Esophagus mucosa (tissue), 1 donor: ENCODE measurements at places on chromosomes 12 and 14.

DNA sequence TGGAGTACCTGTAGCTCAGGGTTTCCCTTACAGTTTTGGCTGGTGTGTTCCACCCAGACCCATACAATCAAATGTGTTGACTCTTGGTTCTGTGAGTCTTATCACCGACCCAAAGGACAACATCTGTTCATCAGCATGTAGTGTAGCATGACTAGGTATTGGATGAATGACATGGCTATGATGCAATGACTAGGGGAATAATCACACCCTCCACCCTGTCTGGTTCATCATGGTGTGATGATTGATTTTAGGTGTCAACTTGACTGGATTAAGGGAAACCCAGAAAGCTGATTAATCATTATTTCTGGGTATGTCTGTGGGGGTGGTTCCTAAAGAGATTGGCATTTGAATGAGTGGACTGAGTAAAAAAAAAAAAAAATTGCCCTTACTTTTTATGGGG is 311.3 kb downstream of the DPF3 start:
- peak; percentile 83 for ATAC-seq

DNA sequence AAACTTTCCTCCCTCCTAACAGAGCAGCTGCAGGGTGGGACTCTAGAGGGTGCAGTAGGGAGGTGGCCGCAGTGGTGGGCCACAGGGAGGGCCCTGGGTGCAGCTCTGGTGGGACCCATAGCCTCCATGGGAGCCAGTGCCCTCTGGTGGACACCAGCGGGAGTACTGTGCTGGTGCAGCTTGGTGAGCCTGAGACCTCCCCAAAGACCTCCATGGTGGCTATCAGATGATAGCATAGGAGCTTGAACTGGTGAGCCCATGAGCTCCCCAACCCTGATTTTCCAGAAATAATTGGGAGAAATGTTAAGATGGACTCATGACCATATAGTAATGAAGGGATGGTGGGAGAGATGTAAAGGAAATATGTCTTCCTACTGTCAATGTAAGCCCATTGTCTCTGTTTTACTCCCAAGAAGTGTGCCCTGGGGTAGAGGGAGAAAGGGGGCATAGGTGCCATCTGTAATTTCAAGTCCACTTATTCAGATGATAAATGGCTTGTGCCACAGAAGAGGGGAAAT is 98.7 kb downstream of the GAS2L3 start:
- no peak for ATAC-seq

- no peak for ATAC-seq
Measured at GRCh38 chr14:97442363-97442762, 645.2 kb downstream of the VRK1 start.

GRCh38 chr12:52267266-52267665 is 7.2 kb upstream of the KRT86 start:
- no peak for ATAC-seq

DNA sequence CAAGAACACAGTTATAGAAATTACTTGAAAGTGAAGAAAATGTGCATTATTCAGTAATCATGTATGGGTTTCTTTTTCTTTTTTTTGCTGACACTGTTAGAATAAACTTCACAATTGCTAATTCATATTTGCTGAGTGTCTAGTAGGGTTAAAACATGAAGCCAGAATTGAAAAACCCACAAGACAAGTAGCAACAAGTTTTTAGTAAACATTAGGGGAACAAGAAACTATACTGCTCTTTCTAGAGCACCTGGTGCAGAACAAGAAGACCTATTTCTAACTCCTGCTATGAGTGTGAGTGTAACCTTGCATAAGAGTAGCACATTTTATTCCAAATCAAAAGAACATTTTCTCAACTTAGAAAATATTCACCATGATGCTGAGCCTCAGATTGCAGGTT is 83.2 kb downstream of the ITPR2 start:
- peak; percentile 74 for ATAC-seq

DNA sequence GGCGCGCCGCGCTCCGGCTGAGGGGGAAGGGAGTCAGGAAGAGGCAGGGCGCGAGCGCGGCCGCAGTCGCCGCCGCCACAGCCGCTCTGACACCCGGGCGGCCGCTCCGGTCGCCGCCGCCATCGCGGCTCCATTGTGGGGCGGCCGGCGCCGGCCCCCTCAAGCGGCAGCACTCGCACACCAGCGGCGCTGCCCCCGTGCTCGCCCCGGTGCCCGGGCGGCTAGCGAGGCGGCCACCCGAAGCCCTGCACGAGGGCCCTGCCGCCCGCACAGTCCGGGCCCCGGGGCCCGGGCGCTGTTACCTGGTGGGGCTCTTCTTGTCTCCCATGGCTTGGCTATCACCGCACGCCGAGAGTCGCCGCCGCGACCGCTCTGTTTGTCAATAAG is 202 bp downstream of the YAF2 start:
- peak; percentile 13 for ATAC-seq
